ENCODE measurements at places on chromosomes 4 and X.

- DNase-seq: no peak
Observed at GRCh38 chrX:55488006-55488592, 1.5 kb downstream of the USP51 start.

DNA sequence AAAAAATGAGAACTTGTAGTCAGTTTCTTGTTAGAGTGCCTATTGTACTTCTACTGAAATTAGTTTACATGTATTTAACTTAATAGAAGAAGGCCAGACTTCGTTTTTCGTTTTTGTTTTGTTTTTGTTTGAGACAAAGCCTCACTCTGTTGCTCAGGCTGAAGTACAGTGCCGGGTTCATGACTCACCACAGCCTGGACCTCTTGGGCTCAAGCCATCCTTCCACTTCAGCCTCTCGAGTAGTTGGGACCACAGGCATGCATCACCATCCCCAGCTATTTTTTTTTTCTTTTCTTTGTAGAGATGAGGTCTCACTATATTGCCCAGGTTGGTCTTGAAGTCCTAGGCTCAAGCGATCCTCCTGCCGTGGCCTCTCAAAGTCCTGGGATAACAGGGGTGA is 793.9 kb downstream of the ADGRL3 start:
- no peak for DNase-seq

GRCh38 chr4:93409035-93409434 is 419.5 kb upstream of the ATOH1 start:
- DNase-seq: no peak

- no peak for DNase-seq
Observed at GRCh38 chr4:1276984-1277383, 12.7 kb upstream of the MAEA start.

- no peak for DNase-seq
Observed at GRCh38 chr4:39114436-39114835, 52.4 kb downstream of the KLHL5 start.

DNA sequence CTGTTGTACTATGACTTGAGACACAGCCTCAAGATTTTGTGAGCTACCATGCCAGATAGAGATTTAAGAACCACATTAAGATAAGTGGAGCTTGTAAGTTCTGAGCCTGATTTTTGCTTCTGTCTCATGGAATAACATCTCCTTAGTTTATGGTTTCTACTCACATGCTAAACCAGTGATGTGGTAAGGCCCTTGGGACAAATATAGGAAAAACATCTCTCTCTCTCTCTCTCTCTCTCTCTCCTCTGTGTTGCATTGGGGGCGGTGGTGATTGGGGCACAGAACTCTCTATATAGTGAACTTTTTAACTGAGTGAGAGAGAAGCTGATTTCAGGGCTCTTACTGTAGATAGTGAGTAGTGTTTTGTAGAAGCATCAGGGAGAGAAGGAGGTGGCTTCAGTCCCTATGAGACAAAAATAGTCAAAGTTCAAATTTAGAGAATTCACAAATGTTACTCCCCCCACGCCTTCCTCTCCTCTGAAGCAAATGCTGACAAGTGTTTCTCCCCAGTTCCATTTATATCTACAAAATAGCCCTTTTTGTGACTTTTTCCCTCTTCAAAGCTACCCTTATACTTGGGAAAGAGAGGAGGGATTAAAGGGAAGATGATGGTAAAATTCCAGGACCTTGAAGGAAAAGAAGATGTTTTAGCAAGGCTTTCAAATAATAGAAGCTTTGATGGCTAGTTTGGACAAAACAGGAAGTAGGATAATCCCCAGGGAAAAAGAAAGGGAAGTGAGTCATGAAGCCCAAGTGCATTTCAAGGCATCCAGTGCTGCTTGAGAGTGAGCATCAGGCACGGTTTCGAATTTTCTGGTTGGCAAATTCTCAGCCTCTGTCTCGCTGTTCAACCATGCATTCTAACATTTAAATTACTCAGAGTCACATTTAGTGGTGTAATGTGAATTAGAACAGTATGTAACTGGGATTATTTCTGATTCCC is 134.3 kb upstream of the AP1S2 start:
- DNase-seq: no peak

DNA sequence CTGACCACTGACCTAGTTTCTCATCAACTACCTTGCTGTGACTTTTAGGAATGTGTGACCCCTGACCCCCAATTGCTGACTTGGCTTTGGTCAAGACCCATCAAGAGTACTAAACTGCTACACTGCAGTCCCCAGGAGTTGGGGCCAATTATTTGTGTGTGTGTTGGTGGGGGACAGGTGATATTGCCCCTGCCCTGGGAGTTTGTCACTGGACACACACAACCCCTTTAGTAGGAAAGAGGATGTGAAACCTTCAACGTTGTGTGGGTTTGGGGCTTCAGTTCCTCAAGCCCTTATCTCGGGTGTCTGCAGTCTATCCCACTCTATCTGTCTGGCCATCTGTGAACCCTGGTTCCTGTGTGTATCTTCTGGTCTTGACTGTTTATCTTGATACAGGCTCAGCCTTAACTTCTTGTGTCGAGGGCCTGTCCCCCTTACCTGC is 6.5 kb downstream of the SASH3 start:
- no peak for DNase-seq

DNA sequence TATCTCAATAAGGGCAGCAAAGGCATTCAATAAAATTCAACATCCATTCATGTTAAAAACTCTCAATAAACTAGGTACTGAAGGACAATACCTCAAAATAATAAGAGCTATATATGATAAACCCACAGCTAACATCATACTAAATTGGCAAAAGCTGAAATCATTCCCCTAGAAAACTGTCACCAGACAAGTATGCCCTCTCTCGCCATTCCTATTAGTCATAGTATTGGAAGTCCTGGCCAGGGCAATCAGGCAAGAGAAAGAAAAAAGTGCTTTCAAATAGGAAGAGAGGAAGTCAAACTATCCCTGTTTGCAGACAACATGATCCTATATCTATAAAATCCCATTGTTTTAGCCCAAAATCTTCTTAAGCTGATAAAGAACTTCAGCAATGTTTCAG is 116.8 kb downstream of the TENT5D start:
- no peak for DNase-seq

GRCh38 chr4:124481123-124481522 is 231.4 kb downstream of the ANKRD50 start:
- no peak for DNase-seq

DNA sequence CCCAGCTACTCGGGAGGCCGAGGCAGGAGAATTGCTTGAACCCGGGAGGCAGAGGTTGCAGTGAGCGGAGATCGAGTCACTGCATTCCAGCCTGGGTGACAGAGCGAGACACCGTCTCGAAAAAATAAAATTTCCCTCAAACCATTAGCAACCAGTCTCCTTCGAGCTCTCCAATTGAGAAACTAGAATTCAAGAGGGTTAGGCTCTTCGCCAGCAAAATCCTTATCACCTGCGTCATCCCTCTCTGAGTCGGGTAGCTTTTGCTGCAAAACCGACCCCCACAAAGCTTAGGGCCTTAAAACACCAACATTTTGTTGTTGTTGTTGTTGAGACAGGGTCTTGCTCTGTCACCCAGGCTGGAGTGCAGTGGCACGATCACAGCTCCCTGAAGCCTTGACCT is 75.1 kb upstream of the DDX3X start:
- no peak for DNase-seq

- peak; percentile 41 for DNase-seq
Observed at GRCh38 chr4:139735381-139736273, 70.0 kb downstream of the MGST2 start.

- DNase-seq: no peak
Observed at GRCh38 chr4:114870987-114871386, 242.4 kb downstream of the NDST4 start.

DNA sequence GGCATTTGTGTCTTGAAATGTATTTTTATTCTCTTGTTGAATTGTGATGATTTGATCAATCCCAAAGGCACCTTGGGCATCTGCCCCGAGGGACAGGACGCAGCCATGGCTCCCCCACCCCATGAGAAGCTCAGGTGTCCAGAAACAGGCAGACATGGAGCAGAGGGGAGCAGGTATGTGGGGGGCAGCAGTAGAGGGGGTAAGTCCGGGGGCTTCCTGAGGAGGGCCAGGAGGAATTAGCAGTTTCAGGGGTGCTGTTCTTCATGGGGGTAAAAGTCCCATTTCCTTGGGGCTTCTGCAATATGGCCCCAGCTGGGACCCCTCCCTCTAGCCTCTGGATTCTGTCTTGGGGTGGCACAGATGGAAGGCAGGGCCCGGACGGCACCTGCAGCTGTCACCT is 67.0 kb upstream of the HMX1 start:
- no peak for DNase-seq

DNA sequence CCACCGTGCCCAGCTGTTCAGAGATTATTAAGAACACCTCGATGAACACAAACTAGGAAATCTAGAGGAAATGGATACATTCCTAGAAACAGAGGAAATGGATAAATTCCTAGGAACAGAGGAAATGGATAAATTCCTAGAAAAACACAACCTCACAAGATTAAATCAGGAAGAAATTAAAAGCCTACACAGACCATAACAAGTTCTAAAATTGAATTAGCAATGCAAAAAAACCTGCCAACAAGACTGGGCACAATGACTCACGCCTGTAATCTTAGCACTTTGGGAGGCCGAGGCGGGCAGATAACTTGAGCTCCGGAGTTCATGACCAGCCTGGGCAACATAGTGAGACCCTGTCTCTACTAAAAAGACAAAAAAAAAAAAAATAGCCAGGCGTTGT is 13.1 kb upstream of the IDS start:
- no peak for DNase-seq

GRCh38 chrX:41630091-41630490 is 58.7 kb upstream of the GPR34 start:
- DNase-seq: no peak

DNA sequence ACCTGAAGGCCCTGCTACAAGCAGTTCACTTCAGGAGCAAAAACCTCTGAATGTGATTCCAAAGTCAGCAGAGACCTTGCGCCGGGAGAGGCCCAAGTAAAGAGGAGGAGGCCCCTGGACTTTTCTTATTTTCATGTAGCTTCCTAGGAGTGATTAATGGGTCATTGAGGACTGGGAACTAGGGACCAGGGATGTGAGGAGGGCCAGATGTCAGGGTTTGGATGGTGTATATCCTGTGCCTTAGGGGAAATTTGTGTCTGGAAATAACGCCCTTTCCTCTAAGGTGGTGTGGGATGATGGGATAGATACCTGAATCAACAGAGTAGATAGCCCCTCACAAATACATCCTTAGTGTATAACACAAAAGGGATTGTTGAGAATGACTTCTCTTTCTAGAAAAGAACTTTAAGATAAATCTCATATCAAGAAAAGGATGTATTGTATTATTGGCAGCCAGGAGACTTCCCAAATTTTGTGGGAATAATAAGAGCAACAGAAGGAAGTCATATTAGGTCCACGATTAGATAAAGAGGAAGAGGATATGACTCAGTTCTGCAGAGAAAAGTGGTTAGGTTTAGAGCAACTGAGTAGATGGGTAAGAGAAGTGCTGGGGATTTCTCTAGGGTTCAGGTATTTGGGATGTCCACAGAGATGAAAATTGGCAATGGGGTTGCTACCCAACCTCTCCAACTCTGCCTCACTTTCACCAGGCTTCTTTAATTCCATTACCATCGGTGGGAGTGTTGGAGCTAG is 1.1 kb downstream of the ITGB1BP2 start:
- DNase-seq: no peak

DNA sequence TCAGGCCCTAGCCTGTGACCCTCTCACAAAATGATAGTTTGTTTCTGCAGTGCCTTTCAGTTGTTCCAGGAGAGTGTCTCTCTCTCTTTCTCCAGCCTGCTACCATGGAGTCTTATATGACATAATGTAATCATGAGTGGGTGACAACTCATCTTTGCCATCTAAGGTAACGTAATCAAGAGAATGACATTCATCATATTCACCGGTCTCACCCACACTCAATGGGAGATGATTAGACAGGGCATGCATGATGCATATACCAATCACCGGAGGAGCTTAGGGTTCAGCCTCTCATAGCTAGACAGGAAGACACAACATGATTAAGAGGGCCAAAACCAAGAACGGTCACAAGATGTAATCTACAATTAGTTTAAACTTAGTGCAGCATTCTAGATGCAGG is 97.1 kb upstream of the FAM9B start:
- DNase-seq: no peak

GRCh38 chr4:109232681-109233080 is 69.8 kb downstream of the COL25A1 start:
- no peak for DNase-seq

DNA sequence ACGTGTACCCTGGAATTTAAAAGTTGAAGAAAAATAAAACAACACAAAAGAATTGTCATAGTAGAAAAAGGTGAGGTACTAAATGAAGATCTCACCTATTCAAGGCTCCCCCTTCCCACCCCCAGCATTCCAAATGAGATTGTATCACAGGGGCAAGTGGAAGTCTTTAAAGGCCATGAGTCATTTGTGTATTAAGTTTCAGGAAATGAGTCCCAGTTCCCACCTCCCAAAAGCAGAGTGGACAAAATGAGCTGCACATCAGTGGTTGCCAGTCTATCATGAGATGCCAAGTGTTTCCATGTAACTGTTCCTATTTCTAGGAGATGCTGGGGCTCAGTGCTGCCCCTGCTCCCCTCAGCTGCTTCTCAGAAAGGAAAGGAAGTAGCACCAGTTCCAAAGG is 20.1 kb downstream of the ARHGEF9 start:
- no peak for DNase-seq

GRCh38 chrX:9627922-9628321 is 137.7 kb downstream of the GPR143 start:
- no peak for DNase-seq

DNA sequence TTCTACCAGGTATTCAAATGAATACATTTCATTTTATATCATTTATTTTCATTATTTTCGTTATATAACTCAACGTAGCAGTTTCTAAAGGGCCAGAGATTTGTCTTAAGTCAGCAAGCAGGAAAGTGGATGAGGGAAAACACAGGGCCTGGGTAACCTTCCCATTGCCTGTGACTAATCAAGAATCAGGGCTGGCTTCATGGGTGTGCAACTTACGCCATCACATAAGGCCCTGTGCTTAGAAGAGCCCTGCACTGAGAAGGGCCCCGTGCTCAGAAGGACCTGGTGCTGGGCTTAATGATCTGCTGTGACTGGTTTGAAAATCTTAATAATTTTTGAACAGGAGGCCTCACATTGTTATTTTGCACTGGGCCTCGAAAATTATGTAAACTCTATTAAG is 65.4 kb upstream of the FAM9C start:
- no peak for DNase-seq

GRCh38 chr4:177242651-177243286 is 66.9 kb upstream of the NEIL3 start:
- DNase-seq: no peak

- no peak for DNase-seq
Observed at GRCh38 chrX:100072336-100072735, 337.7 kb downstream of the PCDH19 start.

- DNase-seq: no peak
Observed at GRCh38 chrX:16826207-16826606, 39.9 kb downstream of the TXLNG start.

GRCh38 chr4:147754037-147754445 is 22.2 kb downstream of the ARHGAP10 start:
- DNase-seq: no peak

Data from right renal cortex interstitium (tissue), 3 donors.